ENCODE measurements at places on chromosomes 7 and 10.

GRCh38 chr7:78510580-78511188 lies 712.1 kb downstream of the PHTF2 start:
- no peak for DNase-seq

DNA sequence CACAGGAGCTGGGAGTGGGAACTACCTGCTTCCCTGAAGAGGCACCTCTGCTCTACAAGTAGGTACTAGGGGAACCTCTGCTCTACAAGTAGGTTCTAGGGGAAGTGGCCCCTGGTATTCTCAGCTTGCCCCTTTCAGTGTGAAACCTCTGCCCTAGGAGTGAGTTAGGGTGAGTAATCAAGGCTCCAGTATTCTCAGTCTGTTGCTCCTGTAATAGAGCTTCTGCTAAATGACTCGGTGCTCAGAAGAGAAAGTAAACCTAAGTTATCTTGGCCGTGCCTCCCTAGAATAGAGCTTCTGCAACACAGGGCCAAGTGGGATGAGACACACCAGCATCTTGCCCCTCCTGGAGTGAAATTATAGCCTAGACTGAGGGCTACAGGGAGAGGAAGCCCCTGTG lies 13.4 kb upstream of the RASSF4 start:
- no peak for DNase-seq

- DNase-seq: no peak
Measured at GRCh38 chr7:11077816-11078215, 104.1 kb downstream of the PHF14 start.

DNA sequence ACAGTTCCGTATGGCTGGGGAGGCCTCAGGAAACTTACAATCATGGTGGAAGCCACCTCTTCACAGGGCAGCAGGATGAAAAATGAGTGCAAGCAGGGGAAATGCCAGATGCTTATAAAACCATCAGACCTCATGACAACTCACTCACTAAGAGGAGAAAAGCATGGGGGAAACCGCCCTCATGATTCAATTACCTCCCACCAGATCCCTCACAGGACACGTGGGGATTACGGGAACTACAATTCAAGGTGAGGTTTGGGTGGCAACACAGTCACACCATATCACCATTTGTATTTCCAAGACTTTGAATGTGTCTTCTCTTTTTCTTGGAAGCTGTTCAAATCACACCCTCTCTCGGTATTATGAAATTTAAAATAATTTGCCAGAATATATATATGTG lies 80.1 kb downstream of the SEMA3D start:
- no peak for DNase-seq

GRCh38 chr10:36182179-36182566 lies 540.1 kb upstream of the FZD8 start:
- no peak for DNase-seq

DNA sequence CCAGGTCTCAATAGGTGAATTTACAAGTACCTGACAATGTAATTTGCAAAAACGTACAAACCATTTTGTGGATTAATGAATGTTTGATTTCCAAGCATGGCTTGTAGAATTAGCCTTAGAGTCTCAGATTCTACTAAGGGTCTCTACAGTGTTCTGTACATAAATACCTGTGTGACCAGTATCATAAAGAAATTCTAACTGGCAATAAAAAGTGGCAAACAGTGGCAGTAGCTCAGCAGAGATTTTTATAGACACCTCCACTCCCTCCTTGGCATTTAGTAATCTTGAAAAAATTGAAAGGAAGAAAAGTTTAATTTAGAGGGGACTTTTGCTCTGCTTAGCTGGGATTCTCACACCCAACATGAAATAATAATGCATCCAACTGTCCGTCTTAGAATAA lies 220.8 kb downstream of the POU6F2 start:
- no peak for DNase-seq

DNA sequence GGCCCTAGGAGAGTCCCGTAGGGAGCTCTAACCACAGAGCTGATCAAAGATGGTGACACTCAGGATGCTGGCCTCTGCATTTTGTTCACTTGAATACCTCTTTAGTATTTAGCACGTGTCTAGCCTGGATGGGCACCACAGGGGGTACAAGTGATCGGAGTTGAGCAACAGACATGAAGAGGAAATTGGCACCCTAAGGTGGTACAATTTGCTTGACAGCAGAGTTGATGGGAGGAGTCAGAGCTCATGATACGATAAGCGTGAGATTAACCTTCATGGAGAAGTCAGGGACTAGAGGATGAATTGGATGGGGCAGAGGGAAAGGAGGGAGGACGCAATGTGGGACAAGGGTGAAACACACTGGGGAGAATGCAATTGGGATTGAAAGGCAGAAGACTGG lies 9.9 kb upstream of the ZNF212 start:
- no peak for DNase-seq

DNA sequence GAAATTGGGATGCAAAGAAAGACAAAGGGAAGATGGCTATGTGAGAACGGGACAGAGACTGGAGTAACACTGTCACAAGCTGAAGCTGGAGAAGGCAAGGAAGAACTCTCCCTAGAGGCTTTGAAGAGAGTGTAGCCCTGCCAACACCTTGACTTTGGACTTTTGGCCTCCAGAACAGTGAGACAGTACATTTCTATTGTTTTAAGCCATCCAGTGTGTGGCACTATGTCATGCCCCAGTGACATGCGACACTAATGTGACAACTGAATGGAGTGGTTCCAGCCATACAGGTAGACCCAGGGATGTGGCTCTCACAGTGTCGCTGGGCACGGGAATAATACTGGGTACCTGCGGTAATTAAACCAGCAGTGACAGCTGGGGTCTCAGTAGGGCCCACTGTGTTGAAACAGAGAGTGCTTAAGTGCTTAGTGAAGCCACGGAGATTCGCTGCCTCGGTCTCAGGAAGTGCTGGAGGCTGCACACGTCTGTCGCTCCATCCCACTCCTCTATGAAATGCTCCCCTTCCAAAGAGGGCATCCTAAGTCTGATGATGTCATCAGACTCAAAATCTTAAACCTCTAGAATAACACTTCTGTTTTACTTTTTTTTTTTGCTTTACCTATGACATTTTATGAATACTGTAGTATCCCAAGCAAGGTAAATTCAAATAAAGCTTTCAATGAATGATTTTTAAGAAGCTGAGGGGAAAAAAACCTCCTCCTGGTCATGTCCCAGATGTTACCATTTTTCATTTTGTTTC lies 154.6 kb upstream of the RHEB start:
- DNase-seq: no peak

DNA sequence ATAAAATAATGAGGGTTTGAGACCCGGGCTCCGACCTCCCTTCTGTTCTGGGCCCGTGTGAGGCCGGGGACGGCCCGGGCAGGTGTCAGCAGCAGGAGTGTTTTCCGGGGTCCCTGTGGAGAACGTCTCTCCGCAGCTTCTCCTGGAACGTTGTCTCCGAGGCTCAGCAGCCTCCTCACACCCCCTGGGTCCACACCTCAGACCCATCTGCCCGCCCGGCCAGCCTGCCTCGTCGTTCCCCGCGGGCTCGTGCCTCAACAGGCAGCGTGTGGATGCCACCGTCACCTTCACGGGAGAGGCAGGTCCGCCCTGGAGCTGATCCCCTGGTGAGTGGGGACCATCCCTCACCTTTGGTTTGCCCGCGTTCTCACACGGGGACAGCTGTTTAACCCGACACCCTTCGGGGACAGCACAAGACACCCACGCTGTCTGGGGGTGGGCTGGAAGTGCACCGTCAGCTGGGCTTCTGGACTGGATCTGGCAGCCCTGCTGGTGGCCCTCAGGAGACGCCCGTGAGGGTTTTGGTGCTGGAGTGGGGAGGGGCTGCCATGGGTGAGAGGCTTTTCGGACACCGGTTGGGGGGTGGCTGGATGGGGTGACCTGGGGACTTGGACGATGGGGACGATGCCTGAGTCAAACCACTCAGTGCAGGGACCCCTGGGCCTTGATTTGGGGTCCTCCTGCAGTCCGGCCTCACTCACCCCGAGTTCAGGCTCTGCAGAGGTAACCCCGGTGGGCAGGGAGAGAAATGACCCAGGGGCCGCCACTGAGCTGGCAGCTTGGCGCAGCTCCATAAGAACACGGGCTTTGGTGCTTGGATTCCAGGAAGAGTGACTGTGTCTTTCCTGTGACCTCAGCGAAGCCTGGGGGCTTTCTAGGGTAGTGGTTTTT lies 131.7 kb downstream of the DNAJB6 start:
- DNase-seq: no peak

DNA sequence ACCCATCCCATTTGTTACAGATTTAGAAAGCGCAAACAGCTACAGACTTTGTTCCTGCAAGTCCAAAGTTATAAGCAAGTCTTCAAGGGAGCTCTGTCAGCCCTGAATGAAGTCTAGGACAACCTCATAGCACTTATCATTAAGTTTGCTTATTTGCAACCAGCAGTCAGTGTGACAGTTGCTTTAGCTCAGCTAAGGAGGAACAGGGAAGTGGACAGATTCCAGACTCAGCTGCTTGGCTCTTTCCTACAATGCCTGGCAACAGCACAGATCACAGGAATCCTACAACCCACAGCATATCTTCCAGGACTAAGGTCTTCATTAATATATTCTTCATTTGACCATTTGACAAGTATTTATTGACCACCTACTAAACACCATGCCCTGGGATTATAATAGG lies 17.4 kb upstream of the KIF5B start:
- no peak for DNase-seq

GRCh38 chr7:44638611-44639557 lies 32.5 kb downstream of the OGDH start:
- DNase-seq: peak; percentile 50

DNA sequence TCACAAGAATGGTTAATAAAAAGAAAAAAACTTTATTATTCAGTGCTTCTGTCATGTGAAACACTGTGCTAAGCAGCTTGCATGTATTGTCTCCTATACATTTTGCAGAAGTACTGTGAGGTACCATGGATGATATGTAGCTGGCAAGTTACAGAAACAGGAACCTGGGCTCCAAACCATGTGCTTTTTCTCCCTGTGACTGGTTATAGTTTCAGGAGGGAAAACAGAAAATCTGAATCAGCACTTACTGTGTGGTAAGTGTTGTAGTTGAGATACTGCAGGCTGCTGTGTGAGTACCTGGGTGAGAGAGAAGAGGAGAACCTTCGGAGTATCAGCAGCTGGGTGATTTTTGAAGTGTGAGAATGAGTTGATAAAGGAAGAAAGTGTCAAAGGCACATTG lies 285.0 kb downstream of the SUGCT start:
- DNase-seq: no peak

GRCh38 chr10:21159669-21160068 lies 262.6 kb upstream of the NEBL start:
- no peak for DNase-seq

GRCh38 chr7:16839646-16840045 lies 34.8 kb upstream of the AGR2 start:
- no peak for DNase-seq

DNA sequence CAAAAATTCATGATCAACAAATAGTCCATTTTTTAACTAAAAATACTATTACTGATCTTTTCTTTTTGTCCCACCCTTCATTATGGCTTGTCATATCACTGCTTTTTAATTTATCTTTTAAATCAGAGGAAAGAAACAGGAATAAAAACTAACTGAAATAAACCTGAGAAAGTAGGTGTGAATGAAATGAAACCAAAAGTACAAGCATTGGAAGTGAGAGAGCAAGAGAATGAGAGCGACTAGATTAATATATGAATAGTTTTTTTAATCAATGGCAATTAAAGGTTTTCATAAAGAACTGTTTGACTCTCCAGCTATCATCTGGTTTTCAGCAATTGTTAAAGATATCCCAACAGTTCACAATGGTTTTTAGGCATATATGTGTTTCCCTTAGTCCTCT lies 137.8 kb downstream of the SPAG6 start:
- no peak for DNase-seq

- no peak for DNase-seq
Measured at GRCh38 chr10:71372882-71373495, 23.7 kb upstream of the CDH23 start.

DNA sequence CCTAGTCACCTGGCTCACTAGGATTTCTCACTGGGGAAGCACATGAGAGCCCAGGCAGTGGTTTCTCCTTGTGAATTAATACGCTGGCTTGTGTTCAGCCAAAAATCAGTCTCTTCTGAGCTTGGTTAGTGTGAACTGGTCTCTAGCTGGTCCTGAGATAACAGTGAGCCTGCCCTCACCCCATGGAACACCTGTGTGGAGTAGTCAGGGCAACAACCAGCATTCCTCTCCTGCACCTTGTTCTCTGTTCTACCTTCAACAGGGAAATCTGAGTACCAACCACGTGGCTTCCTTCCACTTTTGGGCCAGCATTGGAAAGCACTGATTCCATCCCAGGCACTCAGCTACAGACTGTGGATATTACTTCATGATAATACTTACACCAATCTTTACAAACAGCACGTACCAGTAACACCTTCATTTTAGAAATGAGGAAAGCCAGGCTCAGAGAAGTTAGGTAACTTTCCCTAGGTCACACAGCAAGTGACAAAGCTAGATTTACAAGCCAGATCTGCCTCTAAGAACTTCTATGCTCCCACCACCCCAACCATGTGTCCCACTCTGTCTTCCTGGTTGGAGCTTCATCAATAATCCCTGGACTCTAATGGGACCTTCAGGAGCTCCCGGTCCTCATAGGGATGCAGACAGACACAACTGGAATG lies 106.6 kb downstream of the GRID1 start:
- DNase-seq: no peak

- DNase-seq: no peak
Measured at GRCh38 chr7:13991791-13992595, 2.5 kb upstream of the ETV1 start.

GRCh38 chr7:2638224-2638991 lies 6.6 kb downstream of the TTYH3 start:
- DNase-seq: no peak

GRCh38 chr10:48667960-48668590 lies 16.6 kb upstream of the WDFY4 start:
- DNase-seq: no peak

- DNase-seq: no peak
Measured at GRCh38 chr7:1646957-1647891, 22.9 kb upstream of the ELFN1 start.

- DNase-seq: peak; percentile 57
Measured at GRCh38 chr10:13099666-13100348, at the start of gene OPTN. Gene OPTN, plus strand, starts transcription at chr10:13100163. Its CDS starts 8,960 bp downstream, at chr10:13109123.

DNA sequence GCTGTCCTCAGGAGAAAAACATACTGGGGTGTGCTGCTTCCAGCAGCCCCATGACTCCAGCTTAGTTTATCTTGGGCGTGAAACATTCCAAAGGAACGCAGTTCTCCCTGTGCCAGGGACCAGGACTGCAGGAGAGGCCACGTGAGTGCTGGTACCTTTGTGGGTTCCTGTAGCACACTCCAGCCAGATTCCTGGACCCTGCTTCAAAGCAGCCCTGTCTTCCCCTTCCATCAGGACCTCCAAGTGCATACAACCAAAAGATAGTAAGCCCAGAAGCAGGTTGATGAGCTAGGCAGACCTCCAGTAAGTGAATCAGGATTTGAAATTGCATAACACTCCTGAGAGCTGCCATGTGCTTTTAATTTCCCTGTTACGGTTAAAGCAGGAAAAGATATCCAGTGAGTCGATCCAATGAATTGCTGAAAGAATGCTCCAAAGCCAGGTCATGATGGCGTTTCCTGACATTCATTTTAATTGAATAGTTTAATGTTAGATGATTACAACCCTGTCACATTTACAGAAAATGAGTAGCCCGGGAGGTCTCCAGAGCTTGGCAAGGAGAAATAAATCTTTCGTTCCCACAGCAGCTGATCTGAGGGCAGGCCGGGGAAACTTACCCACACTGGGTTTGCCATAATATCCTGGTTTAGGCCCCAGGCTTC lies 38.9 kb upstream of the CPXM2 start:
- no peak for DNase-seq

- DNase-seq: no peak
Measured at GRCh38 chr10:69242852-69243212, 22.7 kb downstream of the HKDC1 start.

All from activated CD4-positive, alpha-beta T cell treated with anti-CD3 and anti-CD28 coated beads, Interleukin-2, amount 50 U/mL, for 24 hours (primary cell).